ENCODE measurements at places on chromosomes 1 and 21.

GRCh38 chr1:31961536-31961935, 23.4 kb upstream of the PTP4A2 start:
- no peak for DNase-seq

GRCh38 chr1:29281571-29281970, 45.2 kb downstream of the PTPRU start:
- DNase-seq, result no peak

GRCh38 chr1:205369701-205370123, 13.0 kb upstream of the KLHDC8A start:
- no peak for DNase-seq

GRCh38 chr1:226723657-226724532, 15.2 kb downstream of the ITPKB start:
- DNase-seq, result no peak

GRCh38 chr1:69947837-69948236, 257.5 kb downstream of the LRRC40 start:
- no peak for DNase-seq

- DNase-seq, result no peak
Observed at GRCh38 chr1:181558416-181558815, 75.1 kb downstream of the CACNA1E start.

DNA sequence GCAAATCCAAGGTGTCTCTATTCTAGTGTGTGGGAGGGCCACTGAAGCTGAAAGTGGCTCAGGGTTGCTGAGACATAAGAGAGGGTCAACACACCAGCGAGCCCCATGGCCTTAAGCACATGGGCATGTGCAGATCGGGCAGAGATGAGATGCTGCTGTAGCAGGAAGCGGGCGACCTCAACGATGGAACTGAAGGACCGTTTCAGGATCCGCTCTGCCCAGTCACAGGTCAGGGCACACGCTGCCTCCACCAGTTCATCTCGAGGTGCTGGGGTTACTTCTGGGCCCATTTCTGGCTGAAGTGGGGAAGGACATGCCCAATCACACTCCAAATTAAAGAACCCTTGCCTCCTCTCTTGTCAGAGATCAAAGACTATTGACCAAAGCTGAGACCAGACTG, 3.5 kb downstream of the RFX5 start:
- DNase-seq, result no peak

GRCh38 chr1:3761296-3762010, 9.2 kb downstream of the CCDC27 start:
- DNase-seq, result no peak

GRCh38 chr1:2098301-2098698, 48.1 kb downstream of the PRKCZ start:
- DNase-seq, result no peak

DNA sequence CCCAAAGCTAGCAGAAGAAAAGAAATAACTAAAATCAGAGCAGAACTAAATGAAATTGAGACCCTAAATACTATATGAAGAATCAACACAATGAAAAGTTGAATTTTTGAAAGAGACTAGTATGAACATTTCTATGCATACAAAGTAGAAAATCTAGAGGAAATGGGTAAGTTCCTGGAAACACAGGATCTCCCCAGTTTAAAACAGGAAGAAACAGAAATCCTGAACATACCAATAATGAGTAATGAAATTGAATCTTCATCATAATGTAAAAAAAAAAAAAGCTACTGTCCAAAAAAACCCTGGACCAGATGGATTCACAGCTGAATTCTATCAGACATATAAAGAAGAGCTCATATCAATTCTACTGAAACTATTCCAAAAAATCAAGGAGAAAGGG, 233.5 kb downstream of the PLPP3 start:
- no peak for DNase-seq

DNA sequence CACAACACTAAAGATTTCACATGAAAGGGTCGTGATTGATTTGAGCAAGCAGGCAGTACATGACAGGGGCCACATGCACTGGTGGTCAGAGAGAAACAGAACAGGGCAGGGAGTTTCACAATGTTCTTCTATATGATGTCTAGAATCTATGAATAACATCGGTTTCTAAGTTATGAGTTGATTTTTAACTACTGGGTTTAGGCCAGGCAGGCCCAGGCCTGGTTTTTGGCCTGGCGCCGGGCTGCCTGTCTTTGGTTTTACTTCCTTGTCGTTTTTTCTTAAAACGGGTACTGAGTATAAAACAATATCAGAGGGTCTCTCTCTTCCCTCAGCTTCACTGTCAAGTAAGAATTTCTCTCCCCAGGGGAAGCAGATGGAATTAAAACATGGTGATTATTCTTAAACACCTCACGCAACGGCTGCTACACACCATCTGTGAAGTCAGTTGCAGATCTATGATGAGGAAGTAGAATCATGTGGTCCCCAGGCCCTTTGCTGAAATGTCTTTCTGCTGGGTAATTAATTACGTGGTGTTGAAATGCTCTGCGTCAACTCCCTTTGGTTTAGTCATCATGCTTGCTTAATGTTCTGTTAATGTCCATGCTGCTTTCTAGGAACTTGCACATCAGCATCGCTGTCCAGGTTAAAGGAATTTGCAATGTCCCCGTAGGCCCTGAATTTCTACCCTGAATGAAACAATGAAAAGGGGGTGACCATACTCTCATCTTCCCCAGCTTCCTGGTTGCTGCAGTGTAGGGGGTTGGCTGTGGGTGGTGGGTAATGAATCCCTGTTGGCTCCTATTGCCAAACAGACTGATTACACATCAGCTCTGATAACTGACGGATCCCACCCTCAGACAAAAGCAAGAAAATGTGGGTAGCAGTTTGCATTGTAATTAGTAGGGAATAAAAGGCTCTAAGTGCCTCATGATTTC, 70.3 kb downstream of the SERINC2 start:
- no peak for DNase-seq

GRCh38 chr1:17672226-17672625, 82.9 kb upstream of the ACTL8 start:
- no peak for DNase-seq

- no peak for DNase-seq
Observed at GRCh38 chr21:40383951-40384350, 463.0 kb downstream of the DSCAM start.

DNA sequence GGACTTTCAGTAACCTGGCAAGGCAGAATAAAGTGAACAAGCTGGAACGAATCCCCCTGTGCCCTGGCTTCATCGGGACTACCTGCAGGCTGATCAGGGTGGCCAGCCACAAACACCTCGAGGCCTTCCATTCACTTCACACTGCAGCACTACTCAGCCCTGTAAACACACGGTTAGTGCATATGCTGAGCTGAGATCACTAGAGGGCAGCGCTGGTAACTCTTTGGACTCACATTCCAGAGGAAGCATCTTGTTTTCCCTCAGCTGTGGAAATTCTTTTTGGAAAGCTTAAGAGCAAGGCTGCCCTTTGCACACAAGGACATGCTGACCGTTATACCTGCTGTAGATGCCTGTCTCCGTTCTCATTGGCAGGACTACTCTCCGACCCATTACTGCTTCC, 32.1 kb downstream of the PCSK9 start:
- no peak for DNase-seq

- no peak for DNase-seq
Observed at GRCh38 chr1:48071513-48071912, 74.3 kb upstream of the TRABD2B start.
